Fibroblast of the aortic adventitia (primary cell): ENCODE measurements at places on chromosomes 5 and 9. TPM values are rescaled to one million over a fixed set of nuclear protein-coding genes. Genes with fewer than 3 reads are reported as not detected.

The SPTLC1 gene
- total RNA-seq = 51.5 and 119 TPM in 2 replicates

GRCh38 chr9:134267881-134268724, 58.2 kb upstream of the RXRA start:
- no peak for DNase-seq

DNA sequence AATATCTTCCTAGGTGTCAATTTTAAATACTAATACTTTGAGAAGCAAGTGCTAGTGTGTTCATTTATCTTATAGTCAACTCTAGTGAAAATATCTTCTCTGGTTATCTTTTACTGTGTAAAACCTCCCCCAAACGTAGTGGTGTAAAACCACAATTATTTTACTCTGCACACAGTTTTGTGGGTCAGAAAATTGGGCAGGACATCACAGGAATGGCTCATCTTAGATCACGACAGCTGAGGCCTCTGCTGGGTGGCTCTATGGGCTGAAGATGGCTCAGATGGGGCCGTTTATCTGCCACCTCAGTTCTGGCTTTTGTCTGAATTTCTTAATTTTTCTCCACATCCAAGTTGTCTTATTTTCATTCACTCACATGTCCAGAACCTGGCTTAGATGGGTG, 457.2 kb upstream of the ACTBL2 start:
- no peak for DNase-seq

DNA sequence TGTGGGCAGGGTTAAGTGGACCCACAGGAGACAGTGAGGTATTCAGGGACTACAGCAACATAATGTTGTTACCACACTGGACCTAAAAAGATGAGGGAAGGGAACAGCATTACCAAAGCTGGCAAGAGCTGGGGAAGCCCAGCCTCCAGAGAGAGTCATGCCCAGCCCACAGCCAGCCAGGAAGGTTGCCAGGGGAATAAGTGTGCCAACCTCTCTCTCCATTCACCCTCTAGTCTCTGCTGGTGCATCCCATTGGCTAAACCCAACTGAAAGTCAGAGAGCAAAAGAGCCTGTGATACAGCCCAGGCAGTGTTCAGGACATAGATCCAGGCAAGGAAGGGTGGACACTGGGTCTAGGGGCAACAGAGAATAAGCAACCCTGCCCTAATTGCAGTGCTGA, 35.8 kb upstream of the AFAP1L1 start:
- DNase-seq = no peak

- no peak for DNase-seq
Measured at GRCh38 chr5:173757403-173758209, 130.5 kb upstream of the CPEB4 start.

- DNase-seq = no peak
Measured at GRCh38 chr9:127136880-127137639, 14.6 kb upstream of the ANGPTL2 start.

DNA sequence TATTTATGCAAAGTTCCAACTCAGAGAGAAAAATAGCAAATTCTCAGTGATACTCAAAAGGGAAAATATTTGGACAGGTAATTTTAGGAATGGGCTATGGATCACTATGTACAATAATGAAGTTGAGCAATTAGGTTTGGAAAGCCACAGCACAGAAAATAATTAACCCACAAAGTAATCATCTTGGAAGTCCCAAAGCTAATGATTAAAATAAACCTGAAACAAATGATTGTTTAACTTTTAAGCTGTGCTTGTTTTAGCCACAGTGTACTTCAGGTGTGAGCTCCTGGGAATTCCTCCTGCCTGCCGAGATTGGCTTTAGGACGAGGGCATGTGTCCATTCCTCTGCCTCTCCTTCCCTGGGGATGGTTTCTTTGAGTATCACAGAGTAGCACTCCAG, 403.9 kb downstream of the ZSWIM6 start:
- no peak for DNase-seq

GRCh38 chr5:66538126-66538525, 58.1 kb upstream of the MAST4 start:
- DNase-seq = no peak

The PCDHB13 gene
- 0.27 and 0.65 TPM in 2 replicates for total RNA-seq

- DNase-seq = no peak
Measured at GRCh38 chr9:89555451-89556375, 49.1 kb upstream of the GADD45G start.

The FAM169A gene
- under 0.01 and 0.16 TPM in 2 replicates for total RNA-seq

DNA sequence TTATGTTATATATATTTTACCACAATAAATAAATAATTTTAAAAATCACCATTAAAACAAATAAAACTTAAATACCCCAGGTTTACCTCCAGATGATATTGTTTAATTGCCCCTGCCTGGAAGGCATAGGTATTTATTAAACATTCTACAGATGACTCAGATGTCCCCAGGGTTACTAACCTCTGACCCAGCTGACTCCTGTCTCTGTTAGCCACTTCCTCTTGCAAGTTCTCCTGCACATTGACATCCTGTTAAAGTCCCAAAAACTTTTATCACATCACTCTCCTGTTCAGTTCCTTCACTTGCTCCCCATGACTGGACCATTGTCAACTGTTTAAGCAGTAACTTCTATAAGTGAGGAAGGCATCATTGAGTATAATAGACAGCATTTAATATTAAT, 37.0 kb upstream of the RAB3C start:
- no peak for DNase-seq

The ZCCHC9 gene
- total RNA-seq = 26.5 and 30.8 TPM in 2 replicates

GRCh38 chr5:7668627-7669026, 182.3 kb downstream of the CFAP90 start:
- DNase-seq = no peak

The GAS1 gene
- total RNA-seq = 25.0 and 107 TPM in 2 replicates

- DNase-seq = no peak
Measured at GRCh38 chr5:112183874-112184273, 235.2 kb downstream of the EPB41L4A start.

The ZDHHC12 gene
- total RNA-seq = 18.9 and 31.2 TPM in 2 replicates
